Endothelial cell of umbilical vein (primary cell): ENCODE measurements at places on chromosomes 12 and 14. TPM values are rescaled to one million over a fixed set of nuclear protein-coding genes. Genes with fewer than 3 reads are reported as not detected.

DNA sequence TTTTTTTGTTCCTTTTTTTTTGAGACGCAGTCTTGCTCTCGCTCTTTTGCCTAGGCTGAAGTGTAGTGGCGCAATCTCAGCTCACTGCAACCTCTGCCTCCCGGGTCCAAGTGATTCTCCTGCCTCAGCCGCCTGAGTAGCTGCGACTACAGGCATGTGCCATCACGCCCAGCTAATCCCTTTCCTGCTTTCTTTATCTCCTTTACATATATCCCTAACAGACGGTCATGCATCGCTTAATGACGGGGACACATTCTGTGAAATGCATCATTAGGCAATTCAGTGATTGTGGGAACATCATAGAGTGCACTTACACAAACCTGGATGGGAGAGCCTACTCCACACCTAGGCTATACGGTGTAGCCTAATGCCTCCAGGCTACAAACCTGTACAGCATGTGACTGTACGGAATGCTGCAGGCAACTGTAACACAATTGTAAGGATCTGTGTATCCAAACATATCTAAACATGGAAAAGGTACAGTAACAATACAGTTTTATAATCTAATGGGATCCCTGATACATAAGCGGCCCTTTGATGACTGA is 32.8 kb downstream of the NOS1 start:
- no peak for DNase-seq
- H3K4me1 ChIP-seq = no peaks in the 10 kb centered on the region
- no peak overlapping the region for H3K4me3 ChIP-seq
- no peak overlapping the region for H3K27ac ChIP-seq
- H3K27me3 ChIP-seq = no peaks in the 10 kb centered on the region
- H3K36me3 ChIP-seq = no peaks in the 10 kb centered on the region

The GPR68 gene
- 0.24 and 0.51 TPM in 2 replicates for total RNA-seq

The SLC6A15 gene
- total RNA-seq = 0.24 and 1.1 TPM in 2 replicates

GRCh38 chr12:13576935-13577500 is 380.5 kb downstream of the EMP1 start:
- no peaks in the 10 kb centered on the region for H3K36me3 ChIP-seq
- H3K4me3 ChIP-seq = no peak overlapping the region
- DNase-seq = no peak
- no peaks in the 10 kb centered on the region for H3K4me1 ChIP-seq

The RAD51AP1 gene
- 23.1 and 23.4 TPM in 2 replicates for total RNA-seq
